ENCODE measurements at places on chromosomes 5 and 9.

GRCh38 chr5:127296321-127296720 is 5.7 kb downstream of the MEGF10 start:
- DNase-seq: peak; percentile 67

GRCh38 chr5:177366528-177367322 is 9.0 kb downstream of the RGS14 start:
- DNase-seq: peak; percentile 87

GRCh38 chr5:26323794-26324193 is 714.6 kb downstream of the CDH9 start:
- DNase-seq: no peak

GRCh38 chr9:83432104-83432627 is 106.0 kb downstream of the FRMD3 start:
- DNase-seq: peak; percentile 94

All from fibroblast of skin of back (primary cell).